Activated naive CD8-positive, alpha-beta T cell treated with anti-CD3 and anti-CD28 coated beads for 36 hours (primary cell): ENCODE measurements at places on chromosomes 2 and 18. TPM values are rescaled to one million over a fixed set of nuclear protein-coding genes. Genes with fewer than 3 reads are reported as not detected.

- no peak for DNase-seq
- no peaks in the 10 kb centered on the region for H3K36me3 ChIP-seq
- no peaks in the 10 kb centered on the region for H3K27me3 ChIP-seq
- no peaks in the 10 kb centered on the region for H3K4me1 ChIP-seq
- H3K4me3 ChIP-seq, result no peak overlapping the region
Measured at GRCh38 chr2:240725671-240726070, 34.0 kb downstream of the AQP12A start.

LOXL3 gene
- total RNA-seq, result 2.7 TPM

DNA sequence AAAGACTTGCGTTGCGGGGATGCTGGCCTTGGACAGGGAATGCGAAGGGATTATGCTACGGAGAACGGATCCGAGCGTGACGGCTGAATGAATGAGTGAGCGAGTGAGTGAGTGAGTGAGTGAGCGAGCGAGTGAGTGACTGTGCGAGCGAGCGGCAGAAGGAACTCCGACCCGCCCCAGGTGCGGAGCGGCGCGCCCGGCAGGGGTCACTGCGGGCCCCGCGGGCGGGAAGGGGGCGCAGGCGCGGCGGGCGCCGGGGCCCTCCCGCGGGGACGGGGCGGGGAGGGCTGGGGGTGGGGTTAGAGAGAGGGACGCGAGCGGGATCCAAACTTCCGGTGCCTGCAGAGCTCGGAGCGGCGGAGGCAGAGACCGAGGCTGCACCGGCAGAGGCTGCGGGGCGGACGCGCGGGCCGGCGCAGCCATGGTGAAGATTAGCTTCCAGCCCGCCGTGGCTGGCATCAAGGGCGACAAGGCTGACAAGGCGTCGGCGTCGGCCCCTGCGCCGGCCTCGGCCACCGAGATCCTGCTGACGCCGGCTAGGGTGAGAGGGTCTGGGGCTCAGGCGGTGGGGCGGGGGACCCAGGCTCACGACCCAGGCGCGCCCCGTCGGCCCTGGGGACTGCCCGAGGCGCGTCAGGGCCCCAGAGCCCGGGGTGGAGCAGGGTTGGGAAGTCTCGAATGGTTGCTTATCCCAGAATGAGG lies at the start of gene ITM2C:
TSS of gene ITM2C (plus strand) at position 338 of the 702 bp plus-strand sequence. CDS start at position 422, 84 bp downstream.
- no peaks in the 10 kb centered on the region for H3K27me3 ChIP-seq
- H3K27ac ChIP-seq, result peak within 1 kb of the TSS; percentile 73
- H3K4me3 ChIP-seq, result peak within 1 kb of the TSS; percentile 87
- H3K36me3 ChIP-seq, result peaks cover 3% of the 10 kb centered on the region
- peaks cover 65% of the 10 kb centered on the region for H3K4me1 ChIP-seq

DNA sequence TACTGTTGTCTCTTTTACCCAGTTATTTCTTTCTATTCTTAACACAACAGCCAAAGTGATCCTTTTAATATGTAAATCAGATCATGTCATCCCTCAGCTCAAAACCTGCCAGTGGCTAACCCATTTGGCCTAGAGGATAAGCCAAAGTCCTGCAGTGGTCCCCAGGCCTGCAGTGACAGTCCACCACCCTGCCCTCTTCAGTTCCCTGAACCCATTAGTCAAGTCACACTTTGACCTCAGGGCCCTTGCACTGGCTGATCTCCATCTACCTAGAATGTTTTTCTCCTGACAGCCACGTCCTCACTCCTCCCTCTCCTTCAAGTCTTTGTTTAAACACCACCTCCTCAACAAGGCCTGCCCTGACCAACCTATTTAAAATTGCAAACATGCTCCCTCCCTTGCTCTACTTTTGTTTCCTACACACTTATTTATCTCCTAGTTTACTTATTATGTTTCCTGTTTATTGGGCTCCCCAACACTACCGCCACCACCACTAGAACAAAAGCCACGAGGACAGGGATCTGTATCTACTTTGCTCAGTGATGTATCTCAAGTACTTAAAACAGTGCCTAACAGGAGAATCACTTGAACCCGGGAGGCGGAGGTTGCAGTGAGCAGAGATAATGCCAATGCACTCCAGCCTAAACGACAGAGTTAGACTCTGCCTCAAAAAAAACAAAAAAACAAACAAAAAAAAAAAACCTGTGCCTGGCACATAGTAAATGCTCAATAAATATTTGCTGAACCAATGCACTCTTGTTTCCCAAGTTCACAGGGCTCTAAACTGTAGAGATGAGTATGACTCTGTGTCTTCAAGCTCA lies 9.3 kb downstream of the MREG start:
- H3K36me3 ChIP-seq, result peaks cover 6% of the 10 kb centered on the region
- no peak for DNase-seq

- no peaks in the 10 kb centered on the region for H3K27me3 ChIP-seq
- DNase-seq, result peak; percentile 15
- no peak overlapping the region for H3K4me3 ChIP-seq
- H3K4me1 ChIP-seq, result peaks cover 55% of the 10 kb centered on the region
Measured at GRCh38 chr2:12493031-12493513, 223.7 kb upstream of the TRIB2 start.

ALK gene
- not detected for total RNA-seq

GRCh38 chr18:63949068-63949737 lies at the start of gene HMSD:
Gene HMSD (plus strand): TSS chr18:63949301. CDS start chr18:63953456, 4,155 bp downstream.
- peak within 1 kb of the TSS; percentile 65 for H3K4me3 ChIP-seq
- peaks cover 26% of the 10 kb centered on the region for H3K4me1 ChIP-seq
- no peak within 1 kb of the TSS for H3K27ac ChIP-seq
- DNase-seq, result peak; percentile 74

DNA sequence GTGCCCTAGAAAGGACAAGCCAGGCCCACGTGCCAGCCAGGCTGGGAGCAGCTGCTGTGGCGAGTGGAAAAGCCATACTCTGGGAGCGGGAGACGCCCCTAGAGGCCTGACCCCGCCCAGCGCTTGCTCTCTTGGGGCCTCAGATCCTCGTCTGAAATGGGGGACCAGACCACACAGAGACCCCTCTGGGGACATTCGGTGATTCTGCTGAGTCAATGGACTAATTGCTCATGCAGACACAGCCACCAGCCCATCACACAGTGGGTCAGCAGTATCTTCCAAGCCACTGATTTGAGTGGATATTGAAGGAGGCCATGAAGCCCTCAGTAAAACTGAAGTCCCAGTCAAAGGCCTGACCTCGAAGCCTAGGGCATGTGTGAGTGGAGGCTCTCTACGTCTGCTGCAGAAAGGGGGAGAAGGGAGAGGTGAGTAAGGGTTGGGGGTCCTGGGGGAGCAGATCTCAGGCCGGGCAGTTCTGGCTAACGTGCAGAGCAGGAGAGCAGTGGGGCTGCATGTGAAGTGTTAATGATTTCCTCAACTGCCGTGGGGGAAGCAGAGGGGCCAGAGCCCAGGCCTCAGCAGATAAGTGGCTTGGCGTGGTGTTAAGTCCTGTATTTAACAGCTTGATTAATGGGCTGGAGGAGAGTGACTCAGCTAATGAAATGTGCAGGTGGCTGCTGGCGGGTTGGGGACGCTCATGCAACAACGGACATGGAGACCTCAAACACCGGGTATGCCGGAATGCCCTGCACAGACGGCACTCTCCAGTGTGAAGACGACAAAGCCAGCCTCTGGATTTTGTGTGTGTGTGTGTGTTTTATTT lies 104.4 kb upstream of the TWIST2 start:
- H3K27ac ChIP-seq, result no peak overlapping the region
- no peak overlapping the region for H3K4me3 ChIP-seq
- no peaks in the 10 kb centered on the region for H3K4me1 ChIP-seq
- H3K27me3 ChIP-seq, result peaks cover 40% of the 10 kb centered on the region
- H3K36me3 ChIP-seq, result no peaks in the 10 kb centered on the region

LOXHD1 gene
- 0.14 TPM for total RNA-seq

IL36RN gene
- not detected for total RNA-seq

DNA sequence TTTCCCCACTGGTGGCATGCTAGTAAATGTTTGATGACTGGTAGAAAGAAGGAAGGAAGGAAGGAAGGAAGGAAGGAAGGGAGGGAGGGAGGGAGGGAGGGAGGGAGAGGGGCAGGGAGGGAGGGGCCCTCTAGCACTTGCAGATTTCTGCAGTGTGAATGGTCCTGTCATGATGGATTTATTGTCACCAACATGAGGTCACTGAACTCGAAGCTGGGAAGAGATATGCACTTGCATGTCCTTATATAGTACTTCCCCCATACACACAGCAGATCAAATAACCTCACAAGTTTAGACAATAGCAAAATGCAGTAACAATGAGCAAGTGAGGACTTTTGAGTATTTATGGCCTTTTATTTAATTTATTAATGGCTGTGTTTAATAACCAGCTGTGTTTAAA lies 44.5 kb upstream of the CXCR4 start:
- no peak for DNase-seq
- no peaks in the 10 kb centered on the region for H3K36me3 ChIP-seq
- no peaks in the 10 kb centered on the region for H3K27me3 ChIP-seq
- H3K27ac ChIP-seq, result no peak overlapping the region
- peaks cover 4% of the 10 kb centered on the region for H3K4me1 ChIP-seq

DNA sequence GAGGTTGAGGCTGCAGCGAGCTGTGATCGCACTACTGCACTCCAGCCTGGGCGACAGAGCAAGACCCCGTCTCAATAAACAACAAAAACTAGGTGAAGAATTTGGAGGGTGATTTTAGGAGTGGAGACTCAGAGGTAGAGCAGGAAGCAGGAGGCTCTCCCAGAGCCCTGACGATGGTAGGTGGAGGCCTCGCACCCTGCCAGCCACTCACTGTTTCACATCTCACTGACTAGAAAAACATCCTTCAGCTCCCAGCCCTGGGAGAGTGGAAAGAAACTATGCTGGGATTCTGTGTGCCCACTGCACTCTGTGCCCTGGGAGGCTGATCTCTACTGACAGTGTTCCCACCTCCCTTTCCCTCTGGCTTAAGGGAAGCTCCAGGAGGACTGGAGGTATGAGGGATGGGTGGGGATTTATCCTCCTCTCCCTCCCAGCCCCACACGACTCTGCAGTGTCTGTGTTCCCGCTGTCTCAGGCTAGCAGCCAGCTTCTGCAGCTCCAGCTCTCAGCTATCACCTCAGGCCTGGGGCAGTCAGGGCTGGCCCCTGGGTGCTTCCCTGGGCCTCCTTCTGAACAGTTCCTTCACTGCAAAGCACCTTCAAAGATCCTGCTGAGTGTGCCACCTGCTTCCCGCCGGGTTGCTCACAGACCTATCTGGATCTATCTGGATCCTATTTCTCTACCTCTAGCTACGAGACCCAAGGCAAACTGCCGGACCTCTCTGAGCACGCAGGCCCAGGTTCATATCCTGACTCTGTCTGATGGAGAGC lies 9.6 kb downstream of the CIB4 start:
- H3K4me3 ChIP-seq, result no peak overlapping the region
- H3K36me3 ChIP-seq, result no peaks in the 10 kb centered on the region
- no peak overlapping the region for H3K27ac ChIP-seq
- DNase-seq, result no peak
- H3K27me3 ChIP-seq, result no peaks in the 10 kb centered on the region

DNA sequence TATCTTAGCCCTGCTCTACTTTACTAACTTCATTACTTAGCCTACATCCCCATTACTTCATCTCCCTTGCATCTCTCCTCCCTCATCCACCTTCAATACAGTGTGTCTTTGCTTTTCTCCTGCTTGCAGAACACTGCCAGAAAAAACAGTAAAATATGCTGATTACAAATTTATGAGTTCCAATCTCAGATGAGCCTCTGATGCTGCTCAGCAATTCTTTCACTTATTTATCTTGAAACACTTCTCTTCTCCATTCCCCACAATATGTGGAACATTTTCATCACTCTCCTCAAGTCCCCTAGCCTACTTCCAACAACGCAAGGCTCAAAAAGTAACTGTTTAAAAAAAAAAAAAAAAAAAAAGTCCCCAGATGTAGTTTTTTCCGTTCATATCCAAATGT lies 7.1 kb downstream of the VPS54 start:
- peaks cover 36% of the 10 kb centered on the region for H3K4me1 ChIP-seq
- H3K27me3 ChIP-seq, result no peaks in the 10 kb centered on the region
- DNase-seq, result no peak
- peaks cover 16% of the 10 kb centered on the region for H3K36me3 ChIP-seq

SIX3 gene
- total RNA-seq, result not detected

DNA sequence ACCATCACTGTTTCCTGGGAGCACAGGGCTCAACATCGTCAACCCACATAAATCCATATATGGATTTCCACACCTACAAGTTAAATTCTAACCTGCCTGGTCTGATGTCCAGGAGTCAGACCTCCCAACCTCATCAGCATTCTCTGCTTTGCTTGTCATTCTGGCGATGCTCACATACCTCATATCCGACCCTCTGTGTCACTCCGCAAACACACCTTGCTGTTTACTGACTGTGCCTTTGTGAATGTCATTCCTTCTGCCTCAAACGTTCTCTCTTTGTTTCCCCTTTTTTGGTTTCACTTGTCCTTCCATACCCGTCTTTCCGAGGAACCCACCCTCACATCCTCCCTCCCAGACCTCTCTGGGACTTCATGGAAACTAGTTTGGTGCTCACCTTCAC lies 187.1 kb downstream of the ACTR3 start:
- H3K36me3 ChIP-seq, result no peaks in the 10 kb centered on the region
- H3K27ac ChIP-seq, result no peak overlapping the region

GRCh38 chr2:126811101-126811500 lies 87.6 kb upstream of the TEX51 start:
- H3K4me1 ChIP-seq, result no peaks in the 10 kb centered on the region
- H3K36me3 ChIP-seq, result no peaks in the 10 kb centered on the region
- no peak overlapping the region for H3K27ac ChIP-seq
- H3K27me3 ChIP-seq, result peaks cover 36% of the 10 kb centered on the region
- DNase-seq, result no peak

- H3K4me1 ChIP-seq, result peaks cover 12% of the 10 kb centered on the region
- H3K27ac ChIP-seq, result no peak overlapping the region
- no peaks in the 10 kb centered on the region for H3K27me3 ChIP-seq
- no peak overlapping the region for H3K4me3 ChIP-seq
- DNase-seq, result no peak
- peaks cover 12% of the 10 kb centered on the region for H3K36me3 ChIP-seq
Measured at GRCh38 chr18:13660510-13660909, 65.8 kb downstream of the FAM210A start.

- no peak overlapping the region for H3K27ac ChIP-seq
- H3K27me3 ChIP-seq, result peaks cover 5% of the 10 kb centered on the region
- no peak overlapping the region for H3K4me3 ChIP-seq
- no peaks in the 10 kb centered on the region for H3K36me3 ChIP-seq
- DNase-seq, result no peak
Measured at GRCh38 chr2:235365743-235366142, 128.1 kb upstream of the AGAP1 start.

DNA sequence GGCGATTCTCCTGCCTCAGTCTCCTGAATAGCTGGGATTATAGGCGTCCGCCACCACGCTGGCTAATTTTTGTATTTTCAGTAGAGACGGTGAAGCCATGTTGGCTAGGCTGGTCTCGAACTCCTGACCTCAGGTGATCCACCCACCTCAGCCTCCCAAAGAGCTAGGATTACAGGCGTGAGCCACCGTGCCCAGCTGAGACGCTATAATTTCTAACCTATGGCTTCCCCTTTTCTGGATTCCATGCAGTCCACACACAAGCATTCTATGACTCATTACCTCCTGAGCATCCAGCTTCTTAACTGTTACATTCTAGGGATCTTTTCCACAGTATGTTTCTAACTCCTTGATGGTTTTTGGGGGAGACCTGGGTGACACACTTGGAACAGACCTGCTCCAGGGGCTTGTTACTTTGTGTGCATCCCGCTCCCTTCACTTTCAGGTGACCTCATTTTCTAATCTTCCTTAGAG lies 11.8 kb upstream of the KCMF1 start:
- H3K4me3 ChIP-seq, result no peak overlapping the region
- H3K27ac ChIP-seq, result peak overlapping the region; percentile 70
